Subcutaneous preadipocyte (primary cell): ENCODE measurements at places on chromosomes 5 and 9. TPM values are rescaled to one million over a fixed set of nuclear protein-coding genes. Genes with fewer than 3 reads are reported as not detected.

Gene SEMA4D
- 0.37 and 0.39 TPM in 2 replicates for total RNA-seq

Gene PCDHGA12
- total RNA-seq: 19.2 and 22.4 TPM in 2 replicates

Gene OR1L8
- total RNA-seq: not detected in 2 replicates

Gene CRHBP
- 0.73 TPM in 1 of 2 replicates, not detected in the other for total RNA-seq

Gene SOX30
- total RNA-seq: under 0.01 TPM in 1 of 2 replicates, not detected in the other

Gene DMRT3
- not detected in 2 replicates for total RNA-seq

Gene BTF3
- total RNA-seq: 235 and 261 TPM in 2 replicates

Gene ALDOB
- not detected in 2 replicates for total RNA-seq

Gene CACFD1
- 1.1 and 1.2 TPM in 2 replicates for total RNA-seq
